ENCODE measurements at places on chromosomes 11 and 22.

DNA sequence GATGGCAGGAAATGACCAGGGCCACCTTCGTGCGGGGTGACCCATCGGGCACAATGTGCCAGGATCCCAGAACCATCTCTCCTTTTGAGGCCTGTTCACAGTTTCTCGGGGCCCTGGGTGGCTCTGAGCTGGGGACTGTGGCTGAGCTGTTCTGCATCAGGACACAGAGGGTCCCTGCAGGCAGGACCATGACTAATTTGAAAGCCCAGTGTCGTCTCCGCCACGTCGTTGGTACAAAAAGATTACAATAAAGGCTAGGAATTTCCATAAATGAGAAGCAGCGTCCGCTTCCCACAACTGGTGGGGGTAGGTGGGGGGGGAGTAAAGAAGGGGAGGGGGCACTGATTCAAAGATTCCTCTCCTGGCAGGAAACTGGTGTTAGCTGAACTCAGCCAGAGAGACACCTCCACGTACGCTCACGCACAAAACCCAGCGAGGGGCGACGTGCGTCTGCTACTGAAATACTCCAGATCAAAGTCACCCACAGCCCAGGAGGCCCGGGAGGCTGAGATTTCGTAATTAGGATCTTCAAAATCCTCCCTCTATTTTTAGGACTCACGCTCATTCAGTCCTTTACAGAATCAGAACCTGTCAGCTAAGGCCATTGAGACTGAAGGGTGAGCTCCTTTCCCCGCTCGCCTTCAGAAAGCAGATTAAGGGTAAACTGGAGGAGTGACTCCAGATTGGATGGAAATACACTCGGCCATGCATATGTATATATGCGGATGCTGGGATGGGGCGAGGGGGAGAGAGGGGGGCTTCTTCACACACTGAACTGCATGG, 11.0 kb downstream of the MN1 start:
- no peak for DNase-seq

DNA sequence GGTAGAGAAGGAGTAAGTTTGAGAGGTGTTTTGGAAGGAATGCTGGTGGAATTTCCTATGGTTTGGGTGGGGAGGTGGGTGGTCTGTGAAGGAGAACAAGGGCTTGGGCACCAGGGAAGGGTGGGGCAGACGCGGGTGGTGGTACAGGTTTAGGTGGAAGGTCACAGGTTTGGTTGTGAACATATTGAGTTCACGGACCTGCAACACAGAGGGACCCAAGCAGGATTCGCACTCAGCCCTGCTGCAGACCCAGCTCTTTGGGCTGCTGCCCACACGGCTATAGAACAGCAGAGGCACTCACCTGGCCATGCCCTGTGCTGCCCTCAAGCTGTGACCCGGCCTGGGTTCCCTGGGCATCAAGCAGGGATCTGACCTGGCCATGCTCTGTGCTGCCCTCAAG, 33.5 kb upstream of the EMID1 start:
- DNase-seq = no peak

GRCh38 chr11:132898021-132898420, 634.3 kb downstream of the OPCML start:
- DNase-seq = no peak

DNA sequence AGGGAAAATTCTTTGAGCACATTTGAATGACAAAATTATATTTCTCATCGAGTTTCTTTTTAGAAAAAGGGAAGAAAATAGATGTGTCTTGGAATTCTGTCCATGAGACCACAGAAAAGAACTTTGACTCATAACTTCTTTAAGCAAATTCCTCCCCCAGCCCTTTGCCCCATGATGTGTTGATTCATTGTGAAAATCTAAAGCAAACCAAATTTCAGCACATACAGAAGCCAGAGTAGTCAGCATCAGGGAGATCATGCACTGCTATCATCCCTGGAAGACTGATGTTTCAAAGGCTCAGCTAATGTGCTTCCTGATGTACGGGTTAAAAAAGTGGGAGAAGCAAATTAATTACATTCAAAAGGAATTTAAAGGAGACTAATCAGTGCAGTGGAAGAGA, 159.7 kb downstream of the FAT3 start:
- DNase-seq = no peak

DNA sequence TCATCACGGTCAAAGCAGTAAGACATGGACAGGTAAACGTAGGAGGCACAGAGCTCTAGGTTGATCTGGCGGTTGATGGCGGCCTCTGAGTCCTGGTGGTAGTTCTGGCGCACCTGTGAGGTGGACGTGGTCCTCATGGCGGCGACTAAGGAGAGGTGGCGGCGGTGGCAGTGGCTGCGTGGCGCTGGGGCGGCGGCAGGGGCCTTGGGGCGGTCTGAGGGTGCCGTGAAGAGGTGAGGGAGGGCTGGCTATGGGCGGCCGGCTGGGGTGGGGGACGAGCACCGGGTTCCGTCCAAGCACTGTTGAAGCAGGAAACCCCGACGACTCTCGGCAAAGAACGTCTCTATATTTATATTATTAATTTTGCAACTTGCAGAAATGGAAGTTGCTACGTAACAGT, 85.6 kb downstream of the RSF1 start:
- no peak for DNase-seq

DNA sequence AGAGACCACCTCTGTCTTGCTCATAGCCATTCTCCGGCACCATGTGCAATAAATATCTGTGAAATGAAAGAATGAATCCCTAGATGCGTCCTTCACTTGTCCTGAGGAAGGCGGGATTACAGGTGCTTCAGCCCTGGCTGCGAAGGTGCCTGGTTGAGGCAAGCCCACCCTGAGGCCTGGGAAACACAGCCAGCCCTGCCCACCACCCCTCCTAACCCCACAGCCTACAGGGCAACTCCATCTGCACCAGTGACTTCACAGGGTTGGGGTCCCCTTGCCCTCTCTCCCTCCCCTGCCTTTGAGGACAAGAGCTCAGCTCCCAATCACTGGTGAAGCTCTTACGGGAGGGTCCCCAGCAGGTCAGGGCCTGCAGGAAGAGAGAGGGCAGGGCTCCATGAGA, 17.5 kb upstream of the SCGB1A1 start:
- no peak for DNase-seq

- no peak for DNase-seq
Observed at GRCh38 chr11:33655842-33656600, 44.6 kb downstream of the C11orf91 start.

- DNase-seq = no peak
Observed at GRCh38 chr11:3215346-3216026, 3.1 kb downstream of the MRGPRG start.

DNA sequence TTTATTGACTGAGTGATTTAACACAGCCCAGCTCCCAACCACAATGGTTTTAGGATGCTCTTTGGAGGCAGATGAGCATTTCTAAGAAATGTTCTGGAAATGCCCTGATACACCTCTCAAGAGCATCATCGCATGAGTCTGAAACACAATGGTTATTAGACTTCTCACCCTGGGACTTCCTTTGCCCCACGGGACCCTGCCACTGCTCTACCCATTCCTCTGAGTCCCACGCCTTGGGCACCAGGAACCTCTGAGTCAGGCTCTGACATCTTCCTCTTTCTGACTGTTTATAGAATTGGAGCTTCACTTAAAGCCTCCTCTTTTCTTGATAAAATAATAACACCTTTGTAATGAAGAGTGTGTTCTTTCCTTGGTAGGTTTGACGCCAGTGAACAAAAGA, 85.6 kb upstream of the PARVA start:
- DNase-seq = no peak

DNA sequence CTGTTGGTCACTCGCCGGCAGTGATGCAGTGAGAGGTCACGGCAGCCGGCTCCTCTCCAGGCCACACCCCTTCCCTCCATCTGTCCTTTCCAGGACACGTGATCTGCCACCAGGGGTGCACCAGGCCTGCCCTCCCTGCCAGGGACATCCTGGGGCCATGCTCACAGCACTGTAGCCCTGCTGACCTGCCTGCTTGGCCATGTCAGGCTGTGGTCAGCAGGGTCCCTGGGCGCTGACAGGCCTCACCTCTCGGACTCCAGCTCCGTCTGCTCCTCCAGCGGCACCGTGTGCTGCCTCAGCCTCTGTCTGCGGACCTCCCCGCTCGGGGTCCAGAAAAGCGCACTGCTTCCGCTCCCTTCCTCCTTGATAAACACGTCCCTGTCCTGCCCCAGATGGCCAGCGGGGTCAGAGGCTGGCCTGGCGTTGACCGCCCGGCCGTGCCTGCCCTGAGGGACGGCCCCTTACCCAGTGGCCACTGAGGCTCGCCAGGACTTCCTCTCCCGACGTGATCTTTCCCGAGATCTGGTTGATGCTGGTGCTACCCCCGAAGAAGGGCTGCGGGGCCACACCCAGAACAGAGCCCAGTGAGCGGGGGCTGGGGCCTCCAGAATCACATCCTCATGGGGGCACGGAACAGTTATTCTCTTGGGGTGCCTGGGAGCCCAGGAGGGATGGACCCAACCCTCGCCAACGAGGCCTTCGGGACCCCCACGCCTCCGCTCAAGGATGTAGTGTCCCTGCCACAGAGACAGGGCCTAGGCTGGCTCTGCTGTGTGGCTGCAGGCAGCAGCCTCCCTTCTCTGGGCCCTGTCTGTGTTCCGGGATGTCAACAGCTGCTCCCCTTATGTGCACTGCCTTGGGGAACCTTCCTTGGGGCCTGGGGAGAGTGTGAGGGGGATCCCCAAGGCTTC, 36.3 kb upstream of the CARS1 start:
- no peak for DNase-seq

- no peak for DNase-seq
Observed at GRCh38 chr11:108085672-108086071, 35.7 kb upstream of the ACAT1 start.

GRCh38 chr22:48004038-48004437, 1241.6 kb downstream of the TBC1D22A start:
- no peak for DNase-seq

GRCh38 chr11:65329944-65330403, 3.7 kb upstream of the DPF2 start:
- peak; percentile 77 for DNase-seq

DNA sequence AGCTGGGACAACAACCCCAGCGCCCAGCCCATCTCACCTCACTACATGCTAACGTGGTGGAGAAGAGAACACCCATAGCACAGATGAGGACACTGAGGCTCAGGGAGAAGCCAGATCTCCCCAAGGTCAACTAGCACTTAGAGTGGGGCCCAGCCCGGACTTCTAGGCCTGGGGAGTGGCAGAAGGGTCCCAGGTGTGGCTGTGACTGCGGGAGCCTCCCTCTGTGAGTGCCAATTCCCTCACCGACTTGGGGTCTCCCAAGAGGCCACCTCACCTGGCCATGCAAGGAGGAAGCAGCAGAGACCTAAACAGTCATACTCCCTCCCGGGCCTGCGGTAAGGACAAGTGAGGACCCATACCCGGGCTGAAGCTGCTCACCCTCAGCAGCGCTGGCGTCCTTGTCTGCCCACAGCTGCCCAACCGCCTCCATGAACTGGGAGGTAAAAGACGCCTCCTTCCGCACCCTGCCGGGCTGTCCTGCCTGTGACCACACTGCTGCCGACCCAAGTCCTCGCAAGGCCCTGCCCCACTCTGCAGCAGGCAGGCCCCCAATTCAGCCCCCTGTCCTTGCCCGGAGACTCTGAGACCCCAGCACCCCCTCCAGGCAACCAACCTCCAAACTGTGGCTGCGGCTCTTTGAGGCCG, 93.2 kb upstream of the RTL6 start:
- no peak for DNase-seq
